ENCODE measurements at places on chromosomes 11 and 22.
A peak's percentile ranks its signal among the peaks of the same experiment; 100 is the strongest.

GRCh38 chr11:68330700-68331337 is 18.4 kb downstream of the LRP5 start:
- no peak for DNase-seq

- DNase-seq = no peak
These were observed 230.4 kb upstream of the MTNR1B start for GRCh38 chr11:92739041-92739440.

- no peak for DNase-seq
These were observed 330.6 kb downstream of the SHANK2 start for GRCh38 chr11:70921804-70922203.

- DNase-seq = no peak
These were observed 592.0 kb downstream of the SOX6 start for GRCh38 chr11:15764326-15764725.

- peak; percentile 64 for DNase-seq
These were observed 171.1 kb downstream of the CEP164 start for GRCh38 chr11:117498791-117499190.

DNA sequence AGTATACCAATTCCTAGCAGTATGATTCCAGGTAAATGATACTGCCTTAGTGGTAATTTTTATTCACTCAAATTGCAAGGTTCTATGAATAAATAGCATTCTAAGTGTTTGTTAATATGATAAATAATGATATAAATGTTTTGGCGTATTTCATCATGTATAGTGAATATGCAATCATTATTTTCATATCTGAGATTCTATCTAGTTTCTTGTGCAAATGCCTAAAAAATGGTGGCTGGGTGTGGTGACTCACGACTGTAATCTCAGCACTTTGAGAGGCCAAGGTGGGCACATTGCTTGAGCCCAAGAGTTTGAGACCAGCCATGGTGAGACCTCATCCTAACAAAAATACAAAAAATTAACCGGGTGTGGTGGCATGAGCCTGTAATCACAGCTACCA is 13.9 kb downstream of the HIPK3 start:
- DNase-seq = no peak

DNA sequence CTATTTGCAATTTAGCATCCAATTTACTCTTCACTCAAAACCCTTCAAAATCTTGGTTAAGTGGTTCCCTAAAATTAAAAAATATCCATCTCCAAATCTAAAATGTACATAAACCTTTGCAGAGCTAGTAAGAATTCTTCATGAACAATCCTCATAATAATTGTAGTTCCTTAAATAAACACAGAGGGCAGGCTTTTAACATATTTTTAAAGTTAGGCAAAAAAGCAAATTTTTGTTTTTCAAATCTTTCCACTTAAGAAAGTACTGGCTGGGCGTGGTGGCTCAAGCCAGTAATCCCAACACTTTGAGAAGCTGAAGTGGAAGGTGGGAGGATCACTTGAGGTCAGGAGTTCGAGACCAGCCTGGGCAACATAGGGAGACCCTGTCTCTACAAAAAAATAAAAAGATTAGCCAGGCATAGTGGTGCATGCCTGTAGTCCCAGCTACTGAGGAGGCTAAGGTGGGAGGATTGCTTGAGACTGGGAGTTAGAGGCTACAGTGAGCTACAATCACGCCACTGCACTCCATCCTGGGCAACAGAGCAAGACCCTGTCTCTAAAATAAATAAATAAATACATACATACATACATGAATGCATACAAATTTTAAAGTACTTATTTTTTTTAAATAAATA is 25.1 kb upstream of the PLAAT3 start:
- peak; percentile 15 for DNase-seq

DNA sequence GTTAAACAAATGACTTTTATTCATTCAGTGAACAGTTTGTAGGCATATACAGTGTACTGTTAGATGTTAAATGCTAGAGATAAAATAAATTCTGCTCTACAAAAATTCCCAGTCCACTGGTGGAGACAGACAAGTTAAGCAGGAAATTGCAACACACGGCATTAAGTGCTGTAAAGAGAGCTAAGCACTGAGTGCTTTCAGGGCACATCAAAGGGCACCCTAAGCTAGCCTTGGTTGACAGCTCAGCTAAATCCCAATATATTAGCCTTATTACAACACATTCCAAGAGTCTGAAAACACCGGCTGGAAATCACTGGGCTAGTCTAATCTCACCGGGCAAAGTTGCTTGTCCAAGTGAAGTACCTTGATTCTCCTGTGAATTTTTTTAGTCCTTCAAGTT is 55.1 kb downstream of the NOX4 start:
- DNase-seq = no peak

DNA sequence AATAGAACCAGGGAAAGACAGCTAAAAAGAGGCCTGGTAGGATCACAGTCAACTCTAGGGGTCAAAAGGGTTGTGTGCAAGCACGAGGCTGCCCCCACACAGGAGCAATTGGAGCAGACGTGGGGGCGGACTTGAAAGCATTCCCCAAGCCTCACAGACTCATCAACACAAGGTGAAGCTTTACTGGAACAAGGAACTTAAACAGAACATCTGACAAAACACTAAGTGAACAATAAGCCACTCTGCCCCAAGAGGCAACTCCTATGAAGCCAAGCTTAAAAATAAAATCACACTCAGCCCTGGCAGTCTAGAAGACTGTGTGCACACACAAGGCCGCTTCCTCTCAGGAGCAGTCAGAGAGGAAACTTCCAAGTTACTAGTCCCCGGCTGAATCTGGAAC is 32.2 kb upstream of the TEAD1 start:
- DNase-seq = no peak

DNA sequence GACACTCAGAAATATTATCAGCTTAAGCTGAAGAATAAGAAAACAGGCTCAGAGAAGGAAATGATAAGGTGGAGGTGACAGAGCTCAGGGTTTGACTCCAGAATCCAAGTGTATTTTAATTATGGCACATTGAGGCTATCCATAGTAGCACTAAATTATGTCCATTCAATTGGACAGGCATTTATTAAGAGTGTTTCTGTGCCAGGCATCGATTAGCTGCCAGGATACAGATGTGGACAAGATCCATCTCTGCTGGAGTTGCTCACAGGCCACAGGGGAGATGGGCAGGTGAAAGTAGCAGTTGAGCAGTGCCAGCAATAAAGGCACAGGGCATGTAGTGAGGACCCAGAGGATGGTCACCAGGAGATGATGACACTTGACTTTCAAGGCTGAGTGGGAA is 592.5 kb downstream of the INSC start:
- no peak for DNase-seq

GRCh38 chr11:64656862-64657261 is 65.8 kb downstream of the SLC22A12 start:
- DNase-seq = no peak
